Effector memory CD8-positive, alpha-beta T cell (primary cell): ENCODE measurements at places on chromosomes 11 and 22.
A peak's percentile ranks its signal among the peaks of the same experiment; 100 is the strongest.

DNA sequence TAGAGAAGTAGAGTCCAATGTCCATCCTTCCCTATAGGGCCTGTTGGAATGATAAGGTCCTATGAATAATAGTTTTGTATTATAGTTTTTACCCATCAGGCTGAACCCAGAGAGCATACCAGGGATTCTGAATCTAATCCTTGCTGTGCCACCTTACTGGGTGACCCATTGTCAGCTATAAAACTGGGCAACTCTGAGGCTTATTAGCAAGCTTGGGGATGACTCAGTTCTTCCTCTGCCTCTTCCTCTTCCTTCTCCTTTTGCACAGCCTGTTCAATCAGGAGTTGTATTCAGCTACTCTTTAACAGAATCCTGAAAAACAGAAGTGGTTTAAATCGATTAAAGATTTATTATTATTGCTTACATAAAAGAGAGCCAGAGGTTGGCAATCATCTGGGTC is 8.9 kb downstream of the HEPHL1 start:
- no peak for DNase-seq

DNA sequence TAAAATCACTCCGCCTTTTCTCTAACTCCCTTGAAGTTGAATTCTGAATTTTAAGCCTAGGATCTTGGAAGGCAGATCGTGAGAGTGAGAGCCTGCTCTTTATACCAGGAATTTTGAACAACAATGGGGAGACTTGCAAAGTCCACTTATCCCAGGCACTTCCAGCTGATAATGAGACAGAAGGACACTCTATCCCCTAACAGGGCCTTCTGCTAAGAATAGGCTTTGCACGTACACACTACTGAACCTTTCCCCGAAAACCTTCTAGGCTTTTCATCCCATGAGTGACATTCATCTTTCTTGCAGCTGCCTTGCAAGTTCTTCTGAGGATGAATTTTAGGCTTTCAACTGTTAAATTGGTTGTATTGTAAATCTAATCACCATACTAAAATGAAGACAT is 44.0 kb upstream of the WT1 start:
- DNase-seq = no peak

- DNase-seq = no peak
These were observed 10.9 kb downstream of the SLC25A17 start for GRCh38 chr22:40808018-40808841.

- DNase-seq = no peak
These were observed 101.0 kb upstream of the CHRM4 start for GRCh38 chr11:46492532-46492931.

DNA sequence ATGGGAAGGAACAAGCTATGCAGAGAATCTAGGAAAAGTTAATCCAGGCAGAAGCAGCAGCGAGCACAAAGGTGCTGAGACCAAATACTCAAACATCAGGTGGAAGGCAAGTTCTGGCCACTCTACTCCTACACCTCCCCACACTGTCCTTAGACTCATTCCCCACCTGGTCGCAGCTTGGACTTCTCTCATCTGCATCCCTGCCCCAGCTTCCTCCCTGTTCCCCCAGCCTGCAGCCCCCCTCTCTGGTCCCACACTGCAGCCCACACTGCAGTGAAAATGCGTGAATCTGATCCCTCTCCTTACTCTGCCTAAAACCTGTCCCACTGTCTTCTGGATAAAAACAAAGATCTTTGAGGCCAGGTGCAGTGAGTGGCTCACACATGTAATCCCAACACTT is 9.1 kb downstream of the TPBGL start:
- DNase-seq = no peak

DNA sequence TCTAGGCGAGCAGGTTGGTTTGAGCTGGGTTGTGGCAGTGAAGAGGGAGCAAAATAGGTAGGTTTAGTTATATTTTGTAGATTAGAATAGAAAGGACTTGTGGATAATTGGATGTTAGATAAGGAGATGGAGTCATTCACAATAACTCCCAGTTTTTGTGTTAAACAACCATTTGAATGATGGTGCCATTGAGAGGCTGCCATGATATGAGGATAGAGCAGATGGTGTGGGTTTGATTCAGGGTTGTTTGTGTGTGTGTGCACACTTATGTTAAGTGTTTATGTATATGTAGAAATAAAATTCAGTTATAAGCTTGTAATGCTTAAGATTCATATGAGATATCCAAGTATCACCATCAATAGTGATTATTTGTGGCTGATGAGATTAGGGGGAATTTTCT is 166.6 kb downstream of the NXPE2 start:
- DNase-seq = no peak

- DNase-seq = no peak
These were observed 12.9 kb downstream of the CWC15 start for GRCh38 chr11:94960488-94960887.

DNA sequence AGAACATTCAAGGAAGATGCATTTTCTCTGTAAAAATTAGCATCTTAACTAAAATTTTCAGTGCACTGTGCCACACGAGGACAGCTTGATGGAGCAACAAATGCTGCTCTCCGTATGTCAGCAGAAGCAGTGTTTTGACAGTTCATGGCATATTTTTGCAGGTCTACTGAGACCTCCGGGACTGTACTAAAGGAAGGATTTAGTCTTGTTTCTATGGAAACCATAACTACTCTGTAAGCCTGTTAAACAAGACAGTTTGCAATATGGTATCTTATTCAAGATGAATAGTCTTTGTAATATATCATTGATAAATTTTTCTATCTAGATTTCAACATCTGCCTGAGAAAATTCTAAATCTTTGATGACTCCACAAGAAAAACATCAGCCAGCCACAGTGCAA is 184.0 kb upstream of the GUCY1A2 start:
- DNase-seq = no peak

- no peak for DNase-seq
These were observed 10.9 kb downstream of the ZNF74 start for GRCh38 chr22:20404881-20405280.

DNA sequence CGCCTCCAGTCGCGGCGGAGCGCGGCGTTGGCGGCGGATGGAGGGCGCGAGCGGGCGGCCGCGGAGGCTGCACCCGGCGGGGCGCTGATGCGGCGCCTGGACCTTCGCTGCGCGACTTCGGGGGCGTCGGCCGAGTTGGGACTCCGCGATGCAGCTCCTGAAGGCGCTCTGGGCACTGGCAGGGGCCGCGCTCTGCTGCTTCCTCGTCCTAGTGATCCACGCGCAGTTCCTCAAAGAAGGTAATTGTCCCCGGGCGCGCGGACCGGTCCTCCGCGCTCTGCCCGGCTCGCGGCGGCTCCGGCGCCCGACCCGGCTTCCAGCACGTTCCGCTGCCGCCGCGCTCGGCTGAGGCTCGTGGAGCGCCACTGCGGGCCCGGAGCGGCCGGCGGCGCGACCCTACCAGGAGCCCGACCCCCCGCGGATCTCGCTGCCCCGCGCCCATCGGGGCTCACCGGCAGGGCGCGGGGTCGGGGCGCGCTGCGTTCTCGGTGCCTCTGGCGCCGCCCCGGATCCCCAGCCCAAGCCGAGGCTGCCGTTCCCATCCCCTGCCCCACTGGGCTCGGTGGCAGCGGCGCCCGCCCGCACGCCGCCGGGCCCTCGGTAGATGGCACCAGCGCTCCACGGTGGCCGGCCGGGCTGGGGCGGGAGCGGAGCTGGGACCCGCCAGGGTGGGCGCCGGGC is 1251.2 kb downstream of the BRD1 start:
- no peak for DNase-seq

DNA sequence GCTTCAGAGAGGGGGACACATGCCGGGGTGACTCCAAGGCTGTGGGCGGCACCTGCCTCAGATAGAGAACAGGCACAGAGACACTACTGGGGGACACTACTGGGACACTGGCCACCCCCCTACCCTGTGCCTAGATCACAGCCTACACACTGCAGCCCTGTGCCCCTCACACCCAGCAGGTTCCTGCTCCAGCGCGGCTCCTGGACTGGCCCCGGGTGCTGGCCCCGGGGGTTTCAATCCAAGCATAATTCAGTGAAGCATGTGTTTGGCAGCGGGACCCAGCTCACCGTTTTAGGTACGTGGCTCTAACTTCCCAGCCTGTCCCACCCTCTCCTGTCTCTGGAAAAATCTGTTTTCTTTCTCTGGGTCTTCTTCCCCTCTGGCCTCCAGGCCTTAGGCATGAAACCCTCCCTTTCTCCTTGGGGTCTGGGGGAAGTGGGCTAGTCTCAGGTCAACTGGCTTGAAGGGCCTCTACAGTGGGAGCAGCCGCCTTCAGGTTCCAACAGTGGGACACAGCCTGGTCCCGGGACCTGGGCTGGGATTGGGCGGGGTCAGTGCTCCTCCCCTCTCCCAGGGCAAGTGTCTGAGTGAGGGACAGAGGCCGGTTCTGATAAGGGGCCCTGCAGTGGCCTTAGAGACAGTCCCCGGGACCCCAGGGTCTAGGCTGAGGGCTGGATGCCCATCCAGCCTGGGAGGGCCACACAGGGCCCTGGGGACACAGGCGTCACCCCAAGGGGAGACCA is 98.8 kb downstream of the CRYBB2 start:
- DNase-seq = no peak

DNA sequence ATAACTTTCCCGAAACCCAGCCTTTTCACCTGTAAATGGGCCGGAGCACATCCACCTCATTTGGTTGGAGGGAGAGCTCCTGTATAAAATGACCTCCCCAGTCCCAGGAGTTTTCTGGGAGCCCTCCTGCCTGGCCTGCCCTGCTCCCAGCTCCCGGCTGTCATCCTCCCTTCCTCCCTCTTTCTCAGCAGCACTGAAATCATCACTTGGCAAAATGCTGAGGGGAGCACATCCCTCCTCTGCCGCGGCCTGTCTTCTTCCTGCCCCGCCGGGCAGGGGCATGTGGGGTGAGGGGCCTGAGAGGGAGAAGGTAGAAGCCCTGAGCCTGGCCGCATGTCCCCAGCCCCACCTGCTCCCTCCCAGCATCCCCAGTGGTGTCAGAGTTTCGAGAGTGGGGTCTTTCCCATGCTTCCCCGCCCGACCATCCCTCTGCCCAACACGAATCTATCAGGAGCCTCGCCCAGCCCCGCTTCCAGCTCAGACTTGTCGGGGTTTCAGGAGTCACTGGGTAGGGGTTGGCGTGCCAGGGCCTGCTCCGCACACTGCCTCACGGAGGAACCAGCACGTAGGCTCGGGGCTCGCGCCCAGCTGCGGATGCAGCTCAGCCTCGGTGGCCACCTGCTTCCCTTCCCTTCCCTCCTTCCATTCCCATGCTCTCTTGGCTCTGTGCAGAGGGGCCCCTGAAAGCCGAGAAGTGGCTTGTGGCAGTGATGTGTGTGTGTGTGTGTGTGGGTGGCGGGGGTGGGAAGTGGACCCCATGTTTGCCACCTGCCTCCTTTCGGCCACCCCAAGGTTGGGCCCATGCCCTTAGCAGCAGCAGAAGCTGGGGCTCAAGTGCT is 37.1 kb downstream of the NECTIN1 start:
- DNase-seq = no peak

GRCh38 chr11:2529636-2530035 is 84.8 kb downstream of the KCNQ1 start:
- DNase-seq = no peak

GRCh38 chr22:45657701-45658100 is 13.9 kb upstream of the ATXN10 start:
- DNase-seq = no peak

- no peak for DNase-seq
These were observed 366.9 kb downstream of the BRD1 start for GRCh38 chr22:49460592-49461281.

DNA sequence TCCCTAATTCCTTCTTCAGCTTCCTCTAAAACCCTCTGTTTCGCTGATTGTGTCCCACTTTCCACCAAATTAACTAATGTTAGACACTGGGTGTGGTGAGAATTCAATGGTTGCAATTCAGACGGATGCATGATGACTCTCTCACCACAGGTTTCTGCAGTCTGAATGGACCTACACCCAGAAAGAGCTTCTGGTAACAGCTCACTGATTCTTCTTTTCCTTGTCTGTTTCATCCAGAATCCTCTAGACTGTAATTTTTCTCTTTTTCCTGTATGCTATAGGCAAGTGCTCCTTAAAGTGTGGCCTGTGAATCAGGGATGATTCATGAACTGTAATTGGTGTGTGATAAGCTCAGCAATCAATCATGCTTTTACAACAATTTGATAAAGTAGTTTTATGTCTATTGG is 18.1 kb downstream of the MMP10 start:
- no peak for DNase-seq

- no peak for DNase-seq
These were observed 187.8 kb downstream of the HIPK3 start for GRCh38 chr11:33444835-33445594.

DNA sequence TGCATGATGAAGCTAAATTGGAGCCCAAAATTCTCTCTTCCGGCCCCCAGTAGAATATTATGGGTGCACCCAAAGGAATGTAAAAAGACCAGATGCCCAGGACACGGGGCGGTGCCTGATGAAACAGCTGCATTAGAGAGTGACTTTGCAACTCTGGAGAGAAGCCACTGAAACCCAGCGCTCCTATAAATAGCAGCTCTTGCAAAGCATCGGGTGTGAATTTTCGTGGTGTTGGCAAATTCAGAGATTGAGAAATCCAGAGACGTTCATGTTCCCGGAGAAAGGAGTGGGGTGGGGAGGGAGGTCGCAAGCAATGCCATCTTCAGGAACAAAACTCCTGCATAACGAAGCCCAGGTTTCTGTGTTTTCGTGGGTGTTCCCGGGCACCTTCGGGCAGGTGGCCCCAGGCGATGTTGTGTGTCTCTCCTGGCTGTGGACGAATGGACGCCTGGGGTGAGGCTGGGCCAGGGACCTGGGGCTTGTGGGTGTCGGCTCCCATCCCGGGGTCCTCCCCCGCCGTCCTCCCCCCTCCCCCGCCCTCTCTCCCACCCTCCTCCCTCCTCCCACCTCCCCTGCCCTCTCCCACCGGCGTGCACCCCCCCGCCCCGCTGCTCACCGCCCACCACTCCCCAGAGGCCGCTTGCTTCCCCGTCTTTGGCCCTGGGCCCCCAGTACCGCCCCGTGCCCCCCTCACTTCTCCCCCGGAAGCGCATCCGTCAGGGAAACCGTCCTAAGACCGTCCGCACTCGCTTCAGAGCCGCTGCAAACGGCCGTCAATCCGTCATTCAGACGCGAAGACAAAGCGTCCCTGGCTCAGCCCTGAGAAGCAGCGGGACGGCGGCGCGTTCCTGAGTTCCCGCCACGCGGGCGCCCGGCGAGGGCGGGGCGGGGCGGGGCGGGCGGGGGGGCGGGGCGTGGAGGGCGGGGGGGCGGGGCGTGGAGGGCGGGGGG is 26.7 kb upstream of the TOLLIP start:
- peak; percentile 46 for DNase-seq

- DNase-seq = no peak
These were observed at the start of gene AMOTL1 for GRCh38 chr11:94767701-94768601. AMOTL1 (plus strand) TSS chr11:94768356; CDS start chr11:94768512, 156 bp downstream.

- DNase-seq = peak; percentile 61
These were observed 11.7 kb downstream of the PHRF1 start for GRCh38 chr11:587978-588380.

- no peak for DNase-seq
These were observed 1.7 kb downstream of the EP300 start for GRCh38 chr22:41094041-41094593.

- no peak for DNase-seq
These were observed 32.6 kb upstream of the APLP2 start for GRCh38 chr11:130037058-130037457.

- DNase-seq = no peak
These were observed 12.9 kb downstream of the RNF141 start for GRCh38 chr11:10528121-10528520.
